ENCODE measurements at places on chromosomes 7 and 10. TPM values are rescaled to one million over a fixed set of nuclear protein-coding genes. Genes with fewer than 3 reads are reported as not detected.

DNA sequence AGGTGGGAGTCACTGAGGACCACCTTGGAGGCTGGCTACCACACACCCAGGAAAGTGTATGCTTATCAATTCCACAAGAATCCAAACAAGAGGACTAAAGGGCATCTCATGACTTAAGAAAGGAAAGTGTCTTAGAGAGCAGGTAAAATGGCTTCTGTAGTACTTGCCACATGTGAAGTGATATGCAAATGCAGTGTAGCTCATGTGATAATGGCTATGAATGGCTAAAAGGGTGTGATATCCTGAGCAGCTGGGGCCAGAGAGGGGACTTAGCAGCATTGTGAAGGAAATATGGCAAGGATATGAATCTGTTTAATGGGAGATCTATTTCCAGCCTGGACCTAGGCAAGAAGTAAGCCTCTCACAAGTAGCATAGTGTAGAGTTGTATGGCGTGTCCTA is 90.5 kb downstream of the BUB3 start:
- DNase-seq = no peak

NRAP gene
- polyA plus RNA-seq = 0.88 TPM

GIMAP2 gene
- 2.2 TPM for polyA plus RNA-seq

DNA sequence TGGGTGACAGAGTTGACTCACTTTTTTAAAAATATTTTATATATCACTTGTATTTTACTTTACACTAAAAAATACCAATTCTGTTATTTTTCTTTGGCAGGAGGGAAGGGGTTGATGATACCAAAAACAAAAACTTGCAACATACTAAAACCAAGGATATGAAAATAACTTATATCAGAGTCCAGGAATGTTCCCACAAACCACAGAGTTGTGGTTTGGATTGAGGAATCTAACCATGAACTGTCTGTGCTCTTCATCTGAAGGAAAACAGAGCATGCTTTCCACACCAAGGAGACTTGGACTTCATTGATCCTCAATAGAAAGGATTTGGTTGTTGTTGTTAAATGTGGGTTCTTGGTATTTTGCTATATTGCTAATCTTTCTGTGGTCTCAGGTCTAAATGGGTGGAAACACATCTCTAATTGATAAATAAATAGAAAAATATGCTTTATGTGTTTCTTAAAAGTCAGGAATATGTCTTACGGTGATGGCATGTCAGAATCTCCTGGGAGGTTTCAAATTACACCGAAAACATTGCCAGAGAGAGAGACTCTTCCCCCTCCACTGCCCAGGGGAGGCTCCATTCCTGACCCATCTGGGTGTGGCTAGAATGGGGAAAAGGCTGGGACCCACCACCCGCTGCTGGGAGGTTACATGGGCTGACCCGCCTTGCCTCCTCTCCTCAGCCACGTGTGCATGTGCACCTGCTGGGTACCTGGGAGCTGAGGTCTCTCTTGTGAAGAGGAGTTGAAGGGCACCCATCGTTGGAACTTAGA is 46.9 kb upstream of the STK17A start:
- no peak for DNase-seq

ZCCHC24 gene
- polyA plus RNA-seq = 42.2 TPM

Data from aorta (tissue), 5 donors.